ENCODE measurements at places on chromosomes 4 and X.

DNA sequence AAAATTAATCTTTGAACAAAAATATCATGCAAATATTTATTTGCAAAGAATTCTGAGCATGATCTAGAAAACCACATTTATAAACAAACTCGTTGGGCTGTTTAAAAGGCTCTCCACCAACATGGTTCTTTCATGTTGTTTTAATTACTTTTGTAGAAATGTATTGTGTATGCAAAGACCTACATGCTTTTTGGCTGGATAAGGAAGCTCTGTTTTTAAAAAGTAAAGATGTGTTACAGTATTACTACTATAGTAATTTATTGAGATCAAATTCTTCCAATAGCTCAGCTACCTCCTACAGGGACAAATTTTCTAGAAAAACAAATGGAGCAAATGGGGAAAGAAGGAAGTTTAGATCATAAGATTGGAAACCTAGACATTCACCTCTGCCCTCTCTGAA lies 177.5 kb upstream of the TTC29 start:
- no peak for DNase-seq

DNA sequence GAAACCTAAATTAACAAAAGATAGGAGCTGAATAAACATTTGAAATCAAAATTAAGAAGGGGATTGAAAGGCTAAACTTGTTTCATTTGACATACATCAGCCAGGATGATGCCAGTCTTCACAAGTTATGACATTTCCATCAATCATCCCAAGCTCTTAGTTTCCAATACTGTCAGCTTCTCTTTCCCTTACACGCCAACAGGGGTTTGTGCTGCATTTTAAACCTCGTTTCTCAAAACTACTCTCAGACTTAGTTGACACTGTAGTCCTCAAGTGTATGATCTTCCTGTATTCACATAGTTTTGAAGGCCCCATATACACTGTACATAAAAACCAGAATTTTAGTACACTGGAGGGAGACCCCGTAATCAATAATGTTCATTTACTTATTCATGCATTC lies 840 bp upstream of the P2RY10 start:
- no peak for DNase-seq

GRCh38 chr4:26856906-26857277 lies 3.7 kb upstream of the STIM2 start:
- peak; percentile 6 for DNase-seq

- DNase-seq: no peak
Observed at GRCh38 chr4:161856711-161857326, 307.0 kb downstream of the FSTL5 start.

DNA sequence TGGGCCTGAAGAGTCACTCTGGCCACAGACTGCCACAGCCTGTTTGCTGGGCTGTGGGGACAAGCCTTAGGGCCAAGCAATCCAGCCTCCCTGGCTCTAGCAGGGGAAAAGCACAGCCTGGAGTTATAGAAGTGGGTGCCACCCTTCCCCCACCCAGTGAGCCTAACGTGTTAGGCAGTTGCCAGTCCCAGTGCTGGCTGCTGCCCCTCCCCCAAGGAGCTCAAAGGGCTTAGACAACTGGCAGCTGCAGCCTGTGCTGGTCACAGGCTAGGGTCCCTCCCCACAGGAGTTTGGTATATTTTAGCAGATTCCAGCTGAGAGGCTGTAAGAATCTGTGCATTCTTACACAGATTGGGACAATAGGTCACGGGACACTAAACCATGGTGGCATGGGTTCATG lies 370.3 kb upstream of the FGF16 start:
- no peak for DNase-seq

DNA sequence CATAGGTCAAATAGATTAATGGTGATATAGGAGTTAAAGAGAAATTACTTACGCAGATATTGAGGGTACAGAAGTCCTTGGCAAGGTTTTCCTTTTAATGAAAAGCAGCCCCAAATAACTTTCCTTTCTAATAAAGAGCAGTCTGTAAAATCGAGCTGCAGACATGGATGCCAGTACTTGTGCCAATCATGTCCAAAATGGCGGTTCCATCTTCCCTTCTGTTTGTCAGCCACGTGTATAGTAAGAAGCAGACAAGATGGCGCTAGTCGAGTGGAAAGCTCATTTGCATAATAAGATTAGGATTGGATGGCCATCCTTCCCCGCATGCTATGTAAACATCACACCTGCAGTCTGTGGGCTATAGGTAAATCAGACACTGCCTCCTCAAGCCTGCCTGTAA lies 68.5 kb downstream of the FGFBP1 start:
- no peak for DNase-seq

DNA sequence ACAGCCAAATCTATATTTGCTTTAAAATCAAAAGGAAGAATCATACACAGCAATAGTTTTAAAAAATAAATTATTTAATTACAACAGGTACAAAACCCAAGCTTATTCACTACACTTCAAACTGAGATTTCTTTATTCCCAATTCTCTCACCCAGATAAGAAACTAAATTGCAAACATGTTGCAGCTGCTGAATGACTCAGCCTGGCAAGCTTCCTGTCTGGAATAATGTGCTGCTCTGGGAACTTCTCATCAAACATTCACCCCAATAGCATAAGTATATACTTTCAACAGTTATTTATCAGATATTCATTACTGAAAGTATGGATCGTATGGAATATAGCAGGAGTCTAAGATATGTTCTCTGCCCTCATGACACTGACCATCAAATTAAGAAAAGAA lies 43.0 kb upstream of the GABRA2 start:
- DNase-seq: no peak

GRCh38 chrX:149903889-149904748 lies 23.1 kb downstream of the MAGEA8 start:
- DNase-seq: peak; percentile 1

DNA sequence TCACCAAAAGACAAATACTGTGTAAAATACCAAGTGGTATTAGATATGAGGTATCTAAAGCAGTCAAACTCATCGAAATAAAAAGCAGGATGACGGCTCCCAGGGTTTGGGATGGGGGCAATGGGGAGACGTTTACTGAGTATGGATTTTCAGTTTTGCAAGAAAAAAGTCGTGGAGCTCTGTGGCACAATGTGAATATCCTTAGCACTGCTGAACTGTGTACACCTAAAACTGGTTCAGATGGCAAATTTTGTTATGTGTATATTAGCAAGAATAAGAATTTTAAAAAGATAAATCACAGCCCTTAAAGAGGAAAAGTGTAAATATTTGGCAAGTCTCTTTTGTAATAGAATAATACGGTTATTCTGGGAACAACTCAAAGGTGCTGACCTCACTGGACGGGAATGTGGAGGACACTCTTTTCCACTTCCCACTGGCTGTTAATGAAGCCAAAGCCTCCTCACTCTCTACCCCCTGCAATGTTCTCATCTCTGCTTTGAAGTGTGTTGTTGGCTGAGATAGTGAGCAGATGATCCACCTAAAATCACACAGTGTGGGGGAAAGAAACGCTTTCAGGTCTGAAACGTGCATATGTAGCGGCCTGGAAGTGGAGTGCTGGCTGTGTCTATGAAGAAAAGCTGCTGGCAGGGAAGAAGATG lies 49.2 kb downstream of the SEL1L3 start:
- DNase-seq: peak; percentile 12

GRCh38 chrX:632366-633042 lies 1.9 kb downstream of the SHOX start:
- DNase-seq: no peak

GRCh38 chr4:123250843-123251242 lies 145.8 kb upstream of the SPRY1 start:
- peak; percentile 94 for DNase-seq

GRCh38 chr4:24240655-24241054 lies 343.7 kb downstream of the DHX15 start:
- DNase-seq: no peak

DNA sequence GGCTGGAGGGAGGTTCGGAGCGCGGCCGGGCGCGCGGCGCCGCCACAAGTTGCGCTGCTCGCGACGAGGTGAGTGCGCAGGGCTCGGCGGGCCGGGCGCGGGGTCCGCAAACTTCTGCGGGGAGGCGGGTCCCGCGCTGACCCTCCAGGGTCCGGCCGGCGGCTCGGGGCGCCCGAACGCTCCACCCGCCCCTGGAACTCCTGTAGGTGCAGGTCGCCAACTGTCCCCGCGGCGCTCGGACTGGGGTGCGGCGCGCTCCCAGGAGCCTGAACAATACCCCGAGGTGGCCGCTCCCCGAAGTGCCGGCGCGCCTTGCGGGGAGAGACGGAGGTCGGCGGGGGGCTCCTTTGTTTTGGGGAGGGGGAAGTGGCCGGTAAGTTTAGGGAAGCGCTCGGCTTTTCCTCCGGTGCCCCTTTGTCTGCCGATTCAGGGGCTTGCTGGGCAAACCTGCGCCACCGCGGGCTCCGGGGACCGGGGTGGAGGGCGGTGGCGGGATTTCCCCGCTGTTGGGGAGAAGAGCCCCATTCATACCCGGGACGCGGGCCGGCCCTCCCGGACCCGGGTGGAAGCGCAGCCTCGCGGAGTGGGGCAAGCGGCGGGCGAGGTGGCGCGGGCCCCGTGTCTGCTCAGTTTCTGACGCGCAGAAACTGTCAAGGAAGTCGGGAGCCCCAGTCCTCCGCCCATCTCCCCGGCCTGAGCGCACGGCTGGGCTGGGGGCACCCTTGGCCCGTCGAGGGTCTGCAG lies 694 bp downstream of the TBL1X start:
- DNase-seq: peak; percentile 6

GRCh38 chr4:62591756-62592155 lies 1391.6 kb downstream of the ADGRL3 start:
- no peak for DNase-seq

- peak; percentile 43 for DNase-seq
Observed at GRCh38 chrX:88613338-88613737, 133.7 kb upstream of the CPXCR1 start.

GRCh38 chr4:86393749-86394148 lies 33.9 kb upstream of the MAPK10 start:
- DNase-seq: no peak

DNA sequence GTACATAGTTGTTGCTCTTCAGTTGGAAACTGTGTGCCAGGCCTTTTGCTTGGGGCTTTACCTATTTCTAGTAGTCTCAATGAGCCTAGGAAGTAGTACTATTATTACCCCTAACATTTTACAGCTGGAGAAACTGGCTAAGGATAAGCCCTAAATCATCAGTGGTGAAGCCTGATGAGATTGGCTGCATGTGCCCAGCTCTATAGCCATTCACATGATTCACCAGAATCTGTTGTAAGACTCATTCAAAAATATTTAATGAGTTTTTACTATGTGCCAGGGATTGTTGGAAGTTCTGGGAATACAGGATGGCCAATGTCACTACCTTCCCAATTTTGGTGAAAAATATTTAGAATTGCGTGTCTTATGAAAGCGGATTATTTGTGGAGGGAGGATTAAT lies 2.8 kb downstream of the KIT start:
- no peak for DNase-seq

GRCh38 chr4:17092736-17093437 lies 194.4 kb upstream of the LDB2 start:
- no peak for DNase-seq

DNA sequence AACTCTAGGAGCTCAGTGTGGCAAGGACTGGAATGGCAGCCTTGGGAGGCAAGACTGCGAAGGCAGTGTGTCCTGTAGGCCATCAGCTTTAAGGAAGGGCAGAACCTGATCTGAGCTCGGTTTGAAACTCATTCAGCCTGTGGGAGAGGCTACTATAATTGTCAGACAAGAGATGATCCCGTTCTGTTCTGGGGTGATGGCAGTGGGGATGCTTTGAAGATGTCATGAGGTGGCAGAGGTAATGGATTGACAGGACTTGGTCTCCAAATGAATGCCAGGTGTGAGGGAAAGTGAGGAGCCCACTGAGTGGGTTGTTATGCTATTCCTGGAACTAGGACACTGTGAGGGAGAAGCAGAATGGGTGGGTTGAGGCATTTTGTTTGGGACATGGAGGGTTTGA lies 144.9 kb downstream of the PJA1 start:
- no peak for DNase-seq
